HT1080 (cell line): ENCODE measurements at places on chromosomes 4 and X. TPM values are rescaled to one million over a fixed set of nuclear protein-coding genes. Genes with fewer than 3 reads are reported as not detected.

GRCh38 chr4:70992391-70992881 lies 1.0 kb upstream of the DCK start:
- DNase-seq, result no peak

GRCh38 chrX:107102980-107103379 lies 15.6 kb downstream of the RBM41 start:
- DNase-seq, result no peak

DNA sequence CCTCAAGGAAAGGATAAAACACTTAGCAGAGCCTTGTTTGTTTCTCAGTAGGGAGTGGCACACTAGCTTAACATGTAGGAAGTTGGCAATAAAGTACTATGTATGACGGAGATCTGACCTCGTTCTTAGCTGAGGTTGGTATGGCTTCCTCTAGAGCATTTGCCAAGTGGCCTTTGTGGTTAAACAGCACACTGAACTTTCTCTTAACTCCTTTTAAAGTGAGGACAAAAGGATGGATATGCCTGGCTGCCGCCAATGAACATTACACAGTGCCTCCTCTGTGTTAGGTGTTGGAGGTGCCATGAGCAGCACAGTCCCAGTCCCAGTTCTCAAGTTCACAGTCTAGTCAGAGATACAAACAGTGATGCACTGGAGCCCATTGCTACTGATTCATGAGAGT lies 54.4 kb downstream of the VGLL1 start:
- peak; percentile 53 for DNase-seq

DNA sequence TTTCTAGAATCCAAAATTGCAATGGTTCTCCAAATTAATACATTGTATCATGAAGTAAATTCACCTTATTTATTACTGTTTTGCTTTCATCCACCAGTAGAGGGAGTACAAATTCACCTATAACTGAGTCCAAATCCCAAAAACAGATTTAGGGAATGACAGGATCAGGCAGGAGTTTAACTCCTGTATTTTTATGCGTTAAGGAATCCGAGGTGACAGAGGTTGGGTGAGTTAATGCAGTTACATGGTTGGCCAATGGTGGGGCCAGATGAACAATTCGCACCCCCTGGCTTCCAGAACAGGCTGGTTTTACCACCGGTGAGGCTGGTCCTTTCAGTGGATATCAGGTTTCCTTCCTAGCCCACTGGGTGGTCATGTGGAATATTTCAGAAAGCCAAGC lies 82.4 kb downstream of the MTNR1A start:
- peak; percentile 4 for DNase-seq

GRCh38 chr4:186351668-186352194 lies 85.7 kb downstream of the F11 start:
- DNase-seq, result no peak

The PNMA3 gene
- total RNA-seq, result 0.03 and 0.07 TPM in 2 replicates
